Femur (tissue), 1 donor: ENCODE measurements at places on chromosomes 3 and 15.

GRCh38 chr3:46091741-46092701 lies 64.7 kb upstream of the XCR1 start:
- DNase-seq, result no peak

- DNase-seq, result no peak
Observed at GRCh38 chr15:22959321-22960101, 20.7 kb downstream of the CYFIP1 start.

DNA sequence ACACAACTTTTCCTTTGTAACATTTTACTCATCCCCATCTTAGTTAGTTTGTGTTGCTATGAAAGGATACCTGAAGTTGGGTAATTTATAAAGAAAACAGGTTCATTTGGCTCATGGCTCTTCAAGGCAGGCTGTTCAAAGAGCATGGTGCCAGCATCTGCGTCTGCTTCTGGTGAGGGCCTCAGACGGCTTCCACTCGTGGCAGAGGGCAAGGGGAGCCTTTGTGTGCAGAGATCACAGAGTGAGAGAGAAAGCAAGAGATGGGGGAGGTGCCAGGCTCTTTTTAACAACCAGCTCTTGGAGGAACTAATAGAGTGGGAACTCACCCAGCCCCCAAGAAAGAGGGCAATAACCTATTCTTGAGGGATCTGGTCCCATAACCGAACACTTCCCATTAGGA lies 23.1 kb downstream of the PLA2G4F start:
- no peak for DNase-seq

DNA sequence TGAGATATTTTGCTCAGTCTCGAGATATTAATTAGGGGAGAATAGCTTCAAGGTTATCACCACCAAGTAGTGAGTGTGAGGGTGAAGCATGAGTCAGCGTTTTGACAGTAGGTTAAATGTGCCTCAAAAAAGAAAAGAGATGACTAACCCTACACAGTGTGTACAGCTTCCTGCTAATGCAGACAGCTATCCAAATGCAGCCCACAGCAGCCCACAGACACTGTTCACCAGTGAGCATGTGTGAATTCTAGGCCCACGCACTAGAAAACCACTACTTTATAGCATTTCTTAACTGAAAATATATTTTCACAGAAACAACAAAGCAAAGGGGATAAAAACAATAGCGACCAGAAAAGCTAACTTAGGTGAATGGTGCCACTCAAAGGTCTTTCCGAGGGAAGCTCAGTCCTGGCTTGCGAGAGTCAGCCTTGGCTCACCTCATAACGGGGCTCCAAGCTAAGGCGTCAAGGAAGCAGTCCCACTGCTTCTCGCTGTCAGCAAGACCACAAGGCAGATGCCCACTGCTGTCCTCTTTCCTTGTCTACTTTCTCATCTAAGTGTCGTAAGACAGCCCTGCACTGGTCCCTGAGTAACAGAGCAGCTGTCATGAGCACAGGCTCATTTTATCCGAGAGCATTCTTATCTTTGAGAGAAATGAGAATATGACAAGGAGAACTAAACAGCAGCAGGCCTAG lies 47.6 kb downstream of the TXNRD3 start:
- no peak for DNase-seq

GRCh38 chr3:70464876-70465275 lies 152.4 kb upstream of the MDFIC2 start:
- DNase-seq, result no peak

GRCh38 chr3:37383323-37383722 lies 208.9 kb upstream of the LRRFIP2 start:
- DNase-seq, result no peak

DNA sequence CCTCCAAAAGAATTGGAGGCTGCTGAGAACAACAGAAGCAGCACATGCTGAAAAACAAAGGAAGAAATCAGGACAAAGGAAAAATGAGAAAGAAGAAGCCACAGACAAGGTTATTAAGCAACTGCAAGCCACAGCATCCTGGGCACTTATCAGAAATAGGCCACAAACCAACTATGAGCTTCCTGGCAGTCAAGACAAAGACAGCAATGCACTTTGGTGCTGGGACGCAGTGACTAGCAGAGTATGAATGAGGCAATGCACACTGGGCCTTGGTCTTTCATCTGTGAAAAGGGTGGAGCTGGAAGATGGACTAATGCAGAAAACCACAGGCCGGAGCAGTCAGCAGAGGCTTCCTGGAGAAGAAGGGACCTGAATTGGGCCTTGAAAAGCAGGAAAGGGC lies 56.0 kb upstream of the LINGO1 start:
- no peak for DNase-seq

DNA sequence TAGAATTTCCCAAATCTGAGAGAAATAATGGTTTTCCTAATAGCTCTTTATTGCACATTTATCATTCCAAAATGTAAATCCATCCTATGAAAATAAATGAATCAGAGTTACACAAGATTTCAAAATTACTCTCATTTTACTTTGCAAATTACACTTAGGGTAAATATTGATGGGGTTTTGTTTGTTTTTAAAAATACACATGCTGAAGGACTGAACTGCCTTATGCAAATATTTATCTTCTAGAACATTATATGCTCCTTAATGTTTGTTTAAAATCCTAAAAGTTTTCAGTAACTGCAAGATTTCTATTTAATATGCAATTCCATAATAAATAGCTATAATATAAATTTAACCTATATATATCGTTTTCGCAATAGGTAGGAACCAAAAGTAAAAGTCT lies 38.2 kb downstream of the FOXP1 start:
- DNase-seq, result no peak

GRCh38 chr3:25897019-25897418 lies 107.1 kb downstream of the OXSM start:
- DNase-seq, result no peak
